AG09309 (cell line): ENCODE measurements at places on chromosomes 16 and 17.

DNA sequence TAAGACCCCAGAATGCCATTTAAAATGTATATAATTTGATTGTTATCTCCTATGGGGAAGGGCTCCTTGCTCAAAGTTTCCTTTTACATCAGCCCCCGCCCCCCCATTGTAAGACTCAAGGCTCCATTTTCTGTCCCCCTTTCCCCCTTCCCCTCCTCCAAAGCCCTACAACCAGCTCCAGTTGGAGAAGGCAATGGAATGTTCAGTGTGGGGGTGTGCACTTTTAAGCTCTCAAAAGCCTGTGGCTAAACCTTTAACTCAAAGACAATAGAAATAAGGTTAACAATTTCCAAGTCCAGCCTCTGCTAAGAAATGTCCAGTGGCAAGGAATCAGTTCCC lies 114.7 kb downstream of the NOG start:
- DNase-seq = no peak

DNA sequence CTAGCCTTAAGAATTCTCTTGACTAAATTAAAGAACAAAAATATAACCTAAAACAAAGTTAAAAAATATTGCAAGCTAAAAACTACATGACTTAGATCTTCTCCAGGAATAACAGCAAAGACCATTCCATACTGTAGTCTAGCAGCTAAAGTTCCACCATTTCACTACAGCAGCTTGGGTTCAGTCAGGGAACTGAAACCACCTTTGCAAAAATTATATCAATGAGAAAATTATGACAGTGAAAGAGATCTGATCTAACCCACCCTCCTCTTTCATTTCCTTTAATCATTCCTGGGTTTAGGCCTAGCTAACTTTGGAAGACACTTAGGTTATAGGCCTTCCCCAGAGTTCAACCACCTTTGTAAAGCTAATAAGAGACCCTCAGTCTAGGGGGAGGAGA lies 36.3 kb upstream of the NOS2 start:
- DNase-seq = no peak

GRCh38 chr17:77670173-77670572 lies 288.3 kb upstream of the TNRC6C start:
- no peak for DNase-seq

DNA sequence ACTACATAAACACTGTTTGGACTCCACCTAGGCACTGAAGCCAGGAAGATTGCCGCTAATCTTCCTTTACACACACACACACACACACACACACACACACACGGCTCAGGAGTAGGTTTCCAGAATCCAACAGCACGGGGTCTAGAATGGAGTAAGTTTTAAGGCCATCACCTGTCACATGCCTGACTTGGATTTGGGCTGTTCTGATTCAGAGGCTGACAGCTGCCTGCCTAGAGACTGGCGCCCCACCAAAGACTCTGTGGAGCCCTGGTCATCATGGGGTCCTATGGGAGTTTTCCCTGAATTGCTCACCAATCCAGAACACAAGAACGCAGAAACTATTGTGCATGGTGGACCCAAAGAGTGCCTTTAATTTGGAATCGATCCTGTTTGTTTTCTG lies 10.9 kb downstream of the CDRT4 start:
- no peak for DNase-seq

DNA sequence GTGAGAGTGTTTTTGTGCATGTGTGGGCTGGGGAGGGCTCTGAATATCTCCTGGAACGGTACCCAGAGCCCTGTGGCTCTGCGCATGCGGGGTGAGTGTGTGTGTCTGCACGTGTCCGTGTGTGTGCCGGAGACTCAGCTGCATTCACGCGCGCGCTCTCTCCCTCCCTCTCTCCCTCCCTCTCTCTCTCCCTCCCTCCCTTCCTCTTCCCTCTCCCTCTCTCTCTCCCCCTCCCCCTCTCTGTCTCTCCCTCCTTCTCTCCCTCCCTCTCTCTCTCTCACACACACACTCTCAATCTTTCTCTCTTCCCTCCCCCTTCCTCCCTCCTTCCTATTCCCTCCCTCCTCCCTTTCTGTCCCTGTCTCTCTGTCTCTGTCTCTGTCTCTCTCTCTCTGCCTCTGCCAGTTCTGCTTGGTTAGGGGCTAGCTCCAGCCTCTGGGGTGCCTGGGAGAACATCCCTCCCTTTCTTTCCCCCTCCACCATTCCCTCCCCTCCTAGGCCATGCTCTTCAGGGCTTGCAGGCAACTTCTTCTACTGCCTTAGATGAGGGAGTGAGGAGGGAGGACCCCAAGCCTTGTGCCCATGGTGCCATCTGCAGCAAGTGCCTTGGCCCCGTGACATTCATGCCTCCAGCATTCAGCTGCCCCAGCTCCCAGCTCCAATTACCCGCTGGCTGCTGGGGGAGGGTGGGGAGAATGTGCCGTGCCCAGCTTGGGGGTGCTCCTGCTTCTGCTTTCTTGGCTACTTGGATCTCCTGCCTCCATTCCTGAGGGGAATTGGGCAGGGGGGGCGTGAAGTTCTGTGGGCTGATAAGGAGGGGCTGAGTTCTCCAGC lies 6.4 kb downstream of the THRA start:
- peak; percentile 77 for DNase-seq

DNA sequence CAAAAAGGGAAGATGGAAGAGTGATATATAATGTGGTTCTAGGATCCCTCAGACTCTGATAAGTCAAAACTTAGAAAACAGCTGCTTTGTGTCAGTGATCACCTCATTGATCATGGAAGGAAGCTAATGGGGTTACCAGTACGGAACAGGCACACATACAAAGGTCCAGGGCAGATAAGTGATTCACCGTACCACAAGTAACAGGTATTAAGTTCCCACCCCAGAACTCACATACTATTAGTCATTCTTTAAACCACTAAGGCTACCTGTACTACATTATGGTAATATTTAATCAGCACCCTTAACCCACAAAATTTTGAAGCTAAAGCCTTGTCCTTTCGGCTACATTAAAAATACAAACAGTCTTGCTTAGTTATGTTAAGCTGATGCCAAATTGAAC lies 17.4 kb downstream of the RNF43 start:
- no peak for DNase-seq

DNA sequence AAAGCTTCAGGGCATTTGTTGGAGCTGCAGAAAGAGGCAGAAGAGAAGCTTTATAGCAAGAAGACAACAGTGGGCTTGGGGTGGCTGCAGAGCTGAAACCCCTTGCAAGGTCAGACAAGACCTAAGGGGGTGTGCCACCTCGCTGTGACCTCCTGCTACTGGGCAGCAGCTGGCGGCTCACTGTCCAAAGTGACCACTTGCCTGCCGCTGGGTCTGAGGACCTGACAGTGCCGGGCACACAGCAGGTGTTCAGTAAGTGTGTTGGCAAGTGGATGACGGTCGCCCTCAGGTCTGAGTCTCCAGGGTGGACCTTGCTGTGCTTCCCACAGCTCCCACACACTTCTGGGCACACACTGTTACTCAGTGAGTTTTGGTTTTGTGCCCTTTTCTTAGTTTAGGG lies 336.5 kb downstream of the C16orf95 start:
- no peak for DNase-seq

GRCh38 chr16:58198022-58198683 lies at the start of gene CSNK2A2:
CSNK2A2 (minus strand) TSS chr16:58198106; CDS start chr16:58197736, 370 bp downstream.
- peak; percentile 3 for DNase-seq

DNA sequence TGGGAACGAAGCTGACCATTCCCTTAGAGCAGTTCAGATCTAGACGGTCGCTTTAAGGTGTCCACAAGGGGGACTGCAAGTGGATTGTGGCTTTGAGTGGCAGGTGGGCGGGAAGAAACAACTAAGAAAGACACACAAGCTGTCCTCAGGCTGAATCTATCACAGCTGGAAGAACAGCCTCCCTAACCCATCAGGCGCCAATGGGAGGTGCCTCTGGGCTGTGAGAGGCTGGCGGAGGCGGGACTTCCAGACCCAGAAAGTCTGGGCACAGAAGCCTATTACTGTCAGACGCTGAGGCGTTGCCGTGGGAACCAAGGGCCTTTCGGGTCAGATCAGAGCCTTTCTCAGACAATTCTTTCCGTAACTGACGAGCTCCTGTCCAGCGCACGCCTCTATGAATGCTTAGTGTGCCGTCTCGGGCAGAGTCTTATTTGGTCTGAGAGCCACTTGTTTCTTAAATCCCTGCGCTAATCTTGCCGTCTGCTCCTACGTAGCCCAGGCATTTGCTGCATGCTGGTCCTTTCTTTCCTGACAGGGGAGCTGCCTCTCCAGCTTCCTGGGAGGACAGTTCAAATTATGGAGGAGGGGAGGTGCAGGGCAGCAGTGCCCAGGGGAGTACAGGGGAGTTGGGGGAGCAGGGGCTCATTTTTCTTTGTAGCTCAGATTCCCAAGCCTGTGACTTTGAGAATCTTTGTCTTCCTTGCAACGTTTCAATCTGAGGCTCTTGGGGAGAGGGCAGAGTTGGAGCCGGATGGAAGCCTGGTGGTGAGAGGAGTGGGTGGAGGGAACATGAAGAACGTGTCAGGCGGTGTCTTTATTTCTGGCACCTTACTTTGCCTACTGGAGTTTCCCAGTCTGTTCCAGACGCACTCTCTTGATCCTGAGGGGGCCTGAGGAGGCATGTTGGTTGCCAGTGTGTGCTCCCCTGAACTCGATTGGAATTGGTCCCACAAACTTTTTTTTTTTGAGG lies 618.7 kb downstream of the KCNJ18 start:
- no peak for DNase-seq

DNA sequence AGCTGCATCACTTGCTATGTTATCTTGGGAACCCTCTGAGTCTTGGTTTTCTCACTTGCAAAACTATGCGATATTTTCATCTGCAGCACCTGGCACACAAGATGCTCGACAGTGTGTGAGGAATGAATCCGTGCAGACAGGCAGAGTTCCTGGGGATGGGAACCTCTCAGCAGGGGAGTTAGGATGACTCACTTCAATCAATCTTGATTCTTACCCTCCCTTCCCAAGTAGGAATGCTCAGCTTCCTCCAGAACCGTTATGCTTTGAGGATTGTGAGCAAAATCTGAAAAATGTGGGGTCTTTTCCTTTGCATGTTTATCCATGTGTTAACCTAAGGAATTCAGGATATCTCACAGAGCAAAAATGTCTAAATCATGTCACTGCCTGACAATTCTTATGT lies 68.9 kb upstream of the HNF1B start:
- peak; percentile 56 for DNase-seq

DNA sequence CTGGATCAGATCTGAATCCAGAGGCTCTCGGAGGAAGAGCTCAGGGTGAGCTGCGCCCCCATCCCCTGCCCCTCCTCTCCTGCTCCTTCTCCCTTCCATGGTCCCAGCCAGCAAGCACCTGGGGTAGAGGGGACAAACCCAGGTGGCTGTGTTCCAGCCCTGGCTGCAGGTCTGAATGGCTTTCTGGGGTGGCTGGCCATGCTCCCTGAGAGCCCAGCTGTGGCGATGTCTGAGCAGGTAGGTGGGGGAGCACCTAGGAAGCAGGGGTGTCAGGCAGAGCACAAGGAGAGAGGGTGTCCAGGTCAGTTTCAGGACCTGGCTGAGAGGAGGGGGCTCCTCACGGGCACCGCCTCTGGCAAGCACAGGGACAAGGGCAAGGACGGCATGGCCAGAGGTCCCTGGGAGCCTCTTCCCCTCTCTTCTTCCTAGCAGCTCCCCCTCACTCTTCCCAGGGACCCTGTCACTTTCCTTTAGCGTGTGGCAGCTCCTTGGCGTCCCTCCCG lies 310.0 kb downstream of the SEC14L1 start:
- DNase-seq = no peak

DNA sequence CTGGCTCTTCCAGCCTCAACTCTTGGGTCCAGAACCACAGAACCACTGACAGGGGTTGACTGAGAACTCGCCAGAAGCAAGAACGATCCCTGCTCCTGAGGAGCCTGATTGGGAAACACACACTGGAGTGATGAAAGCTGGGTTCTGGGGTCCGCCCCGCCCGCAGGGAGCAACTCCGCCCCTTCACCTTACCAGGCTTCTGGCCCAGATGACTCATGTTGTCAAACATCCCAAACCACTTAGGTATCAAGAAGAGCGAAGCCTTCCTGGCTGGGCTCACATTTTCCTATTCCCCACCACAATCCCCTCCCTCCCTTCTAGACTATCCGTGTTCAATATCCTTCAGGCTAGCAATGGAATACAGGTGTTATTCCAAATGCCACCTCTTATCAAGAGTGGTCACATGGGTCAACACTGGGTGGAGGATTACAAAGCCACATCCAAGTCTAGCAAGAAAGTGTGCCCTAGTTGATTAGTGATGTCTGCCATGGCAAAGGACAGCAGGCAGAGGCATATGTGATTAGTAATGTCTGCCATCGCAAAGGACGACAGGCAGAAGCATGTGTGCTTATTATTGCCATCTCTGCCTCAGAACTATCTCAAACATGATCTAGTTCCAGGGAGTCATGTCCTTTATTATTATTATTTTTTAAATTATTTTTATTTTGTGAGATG lies 70.5 kb downstream of the TIMM22 start:
- DNase-seq = no peak

- peak; percentile 86 for DNase-seq
These were observed 30.5 kb downstream of the TMEM98 start for GRCh38 chr17:32958418-32958817.

DNA sequence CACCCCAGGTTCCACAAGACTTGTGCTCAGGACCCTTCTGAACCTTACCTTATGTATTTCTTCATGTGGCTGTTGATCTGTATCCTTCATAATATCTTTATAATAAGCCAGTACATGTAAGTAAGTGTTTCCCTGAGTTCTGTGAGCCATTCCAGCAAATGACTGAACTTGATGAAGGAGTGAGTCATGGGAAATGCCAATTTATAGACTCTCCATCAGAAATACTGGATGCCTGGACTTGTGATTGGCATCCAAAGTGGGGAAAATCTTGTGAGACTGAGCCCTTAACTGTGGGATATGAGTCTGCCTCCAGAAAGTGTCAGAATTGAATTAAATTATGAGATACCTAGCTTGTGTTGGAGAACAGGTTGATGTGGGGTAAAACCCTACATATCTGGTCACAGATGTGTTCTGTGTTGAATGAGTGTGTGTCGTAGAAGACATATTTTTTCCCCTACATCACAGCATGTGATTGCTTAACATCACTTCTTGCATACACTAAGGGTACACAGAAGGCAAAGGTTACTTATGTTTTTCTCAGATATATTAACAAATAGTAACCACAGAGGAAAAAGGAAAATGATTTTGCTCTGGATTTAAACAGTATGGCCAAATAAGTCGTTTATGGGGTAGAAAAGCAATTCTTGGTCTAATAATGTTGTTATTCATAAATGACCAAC lies 70.2 kb upstream of the NETO2 start:
- no peak for DNase-seq

- DNase-seq = no peak
These were observed 10.8 kb downstream of the MRPS23 start for GRCh38 chr17:57838857-57839570.

DNA sequence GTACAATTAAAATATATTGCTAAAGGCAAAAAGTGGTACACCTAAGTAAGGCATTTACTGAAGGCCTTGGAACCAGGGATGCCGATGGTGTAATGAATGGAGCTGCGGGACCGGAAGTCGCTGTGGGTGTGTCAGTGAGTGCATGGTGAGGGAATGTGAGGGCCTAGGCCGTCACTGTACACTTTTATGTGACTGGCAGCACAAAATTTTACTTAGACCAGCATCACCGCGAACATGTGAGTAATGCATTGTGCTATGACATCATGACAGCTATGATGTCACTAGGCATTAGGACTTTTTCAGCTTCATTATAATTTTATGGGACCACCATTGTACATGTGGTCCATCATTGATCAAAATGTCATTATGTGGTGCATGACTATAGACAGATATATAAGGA lies 14.7 kb downstream of the ALOX15B start:
- DNase-seq = no peak
